ENCODE measurements at places on chromosomes 6 and 20.

GRCh38 chr6:157092736-157093135 is 230.6 kb downstream of the TMEM242 start:
- H3K27me3 ChIP-seq, result no peaks in the 10 kb centered on the region
- no peak overlapping the region for H3K27ac ChIP-seq
- H3K36me3 ChIP-seq, result peaks cover 17% of the 10 kb centered on the region

DNA sequence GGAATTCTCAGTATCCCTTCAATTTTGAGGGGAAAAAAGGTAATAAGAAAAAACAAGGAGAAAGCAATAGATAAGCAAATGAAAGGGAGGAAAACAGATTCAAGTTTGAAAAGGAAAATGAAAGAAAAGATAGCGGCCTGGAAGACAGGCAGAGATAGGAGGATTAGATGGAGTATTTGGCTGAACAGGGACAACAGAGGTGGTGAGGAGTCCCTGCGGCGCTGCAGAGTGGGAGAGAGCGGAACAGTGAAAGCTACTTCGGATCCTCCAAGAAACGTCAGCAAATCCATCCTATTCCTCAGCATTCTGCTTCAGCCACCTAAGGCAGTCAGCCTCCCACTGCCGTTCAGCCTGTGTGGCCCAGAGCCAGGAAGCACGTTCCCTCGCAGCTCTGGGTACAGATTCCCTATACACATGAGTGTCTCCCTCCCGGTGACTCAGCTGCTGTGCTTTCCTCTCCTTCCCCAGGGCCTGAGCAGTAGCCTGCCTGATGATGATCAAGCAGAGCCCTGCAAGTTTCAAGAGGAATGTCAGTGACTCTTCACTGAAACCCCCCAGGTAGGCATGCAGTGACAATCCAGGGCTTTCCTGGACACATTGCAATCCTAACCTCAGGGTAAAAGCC is 43.4 kb upstream of the CDYL start:
- H3K27ac ChIP-seq, result no peak overlapping the region
- peaks cover 4% of the 10 kb centered on the region for H3K4me1 ChIP-seq
- H3K4me3 ChIP-seq, result no peak overlapping the region
- no peaks in the 10 kb centered on the region for H3K27me3 ChIP-seq
- peak; percentile 18 for DNase-seq

GRCh38 chr6:117264692-117265409 is 507 bp upstream of the VGLL2 start:
- no peak overlapping the region for H3K27ac ChIP-seq
- no peak overlapping the region for H3K4me3 ChIP-seq
- no peaks in the 10 kb centered on the region for H3K36me3 ChIP-seq
- peaks cover 98% of the 10 kb centered on the region for H3K27me3 ChIP-seq
- H3K4me1 ChIP-seq, result peaks cover 9% of the 10 kb centered on the region

DNA sequence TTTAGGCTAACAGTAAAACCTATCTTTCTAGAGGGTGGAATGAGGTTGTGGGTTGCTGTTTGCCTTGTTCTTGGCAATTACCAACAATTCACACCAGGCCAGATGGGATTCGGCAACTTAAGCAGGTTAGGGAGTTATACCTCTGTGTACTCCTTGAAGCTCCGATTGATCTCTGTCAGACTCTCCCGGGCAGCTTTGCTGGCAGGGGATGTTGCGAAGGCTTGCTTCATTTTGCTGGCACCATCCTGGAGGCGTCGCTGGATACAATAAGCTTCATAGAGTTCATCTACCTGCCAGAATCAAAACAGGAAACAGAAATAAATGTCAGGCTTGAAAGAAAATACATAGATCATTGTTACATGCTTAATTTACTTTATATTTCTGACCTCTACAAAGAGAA is 66.4 kb upstream of the ARMH2 start:
- no peak overlapping the region for H3K27ac ChIP-seq
- H3K36me3 ChIP-seq, result peaks cover 20% of the 10 kb centered on the region
- no peaks in the 10 kb centered on the region for H3K27me3 ChIP-seq
- DNase-seq, result no peak
- no peak overlapping the region for H3K4me3 ChIP-seq

DNA sequence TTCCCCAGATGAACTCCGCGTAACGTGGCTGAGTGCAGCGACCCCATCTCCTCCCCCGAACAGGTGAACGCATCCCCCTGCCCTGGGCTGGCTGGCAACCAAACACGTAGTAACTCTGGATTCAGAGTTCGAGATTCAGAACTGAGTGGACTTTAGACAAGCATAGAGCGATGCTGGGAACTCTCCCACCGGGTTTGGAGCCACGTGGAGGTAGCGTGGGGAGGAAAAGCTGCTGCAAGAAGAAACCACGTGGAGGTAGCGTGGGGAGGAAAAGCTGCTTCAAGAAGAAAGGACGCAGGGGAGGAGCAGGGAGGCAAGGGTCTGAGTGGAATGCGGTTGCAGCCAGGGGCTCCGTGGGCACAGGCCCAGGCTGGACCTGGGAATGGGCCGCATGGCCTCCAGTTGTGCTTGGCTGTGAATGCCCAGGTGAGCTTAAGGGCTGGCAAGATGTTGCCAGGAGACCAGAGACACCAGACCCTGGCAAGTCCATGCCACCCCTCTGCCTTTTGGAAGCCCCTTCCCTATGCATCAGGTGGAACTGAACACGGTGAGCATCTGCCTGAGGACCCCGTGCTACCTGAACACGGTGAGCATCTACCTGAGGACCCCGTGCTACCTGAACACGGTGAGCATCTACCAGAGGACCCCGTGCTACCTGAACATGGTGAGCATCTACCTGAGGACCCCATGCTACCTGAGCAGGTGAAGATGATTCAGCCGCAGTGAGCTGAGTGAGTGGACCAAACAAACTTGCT is 118.0 kb upstream of the FRMD1 start:
- peaks cover 17% of the 10 kb centered on the region for H3K27me3 ChIP-seq
- DNase-seq, result no peak
- no peaks in the 10 kb centered on the region for H3K4me1 ChIP-seq
- H3K4me3 ChIP-seq, result no peak overlapping the region
- no peak overlapping the region for H3K27ac ChIP-seq

- DNase-seq, result no peak
- H3K27me3 ChIP-seq, result peaks cover 73% of the 10 kb centered on the region
- H3K36me3 ChIP-seq, result no peaks in the 10 kb centered on the region
- H3K4me1 ChIP-seq, result no peaks in the 10 kb centered on the region
Observed at GRCh38 chr6:27294409-27294808, 17.7 kb downstream of the POM121L2 start.

- H3K4me1 ChIP-seq, result no peaks in the 10 kb centered on the region
- H3K36me3 ChIP-seq, result no peaks in the 10 kb centered on the region
- no peak overlapping the region for H3K4me3 ChIP-seq
- H3K27ac ChIP-seq, result no peak overlapping the region
- no peaks in the 10 kb centered on the region for H3K27me3 ChIP-seq
Observed at GRCh38 chr6:89542866-89543265, 95.7 kb downstream of the LYRM2 start.

GRCh38 chr6:74409447-74409846 is 713.4 kb downstream of the CD109 start:
- no peaks in the 10 kb centered on the region for H3K27me3 ChIP-seq
- H3K4me1 ChIP-seq, result no peaks in the 10 kb centered on the region
- H3K4me3 ChIP-seq, result no peak overlapping the region

- no peak overlapping the region for H3K27ac ChIP-seq
- no peaks in the 10 kb centered on the region for H3K4me1 ChIP-seq
- DNase-seq, result peak; percentile 39
- H3K4me3 ChIP-seq, result no peak overlapping the region
Observed at GRCh38 chr20:46699651-46700359, 9.6 kb upstream of the SLC2A10 start.

- H3K4me3 ChIP-seq, result no peak overlapping the region
- no peaks in the 10 kb centered on the region for H3K36me3 ChIP-seq
- H3K27ac ChIP-seq, result no peak overlapping the region
- peaks cover 14% of the 10 kb centered on the region for H3K27me3 ChIP-seq
- DNase-seq, result no peak
Observed at GRCh38 chr6:6516666-6517458, 71.7 kb upstream of the LY86 start.

- H3K27me3 ChIP-seq, result no peaks in the 10 kb centered on the region
- no peaks in the 10 kb centered on the region for H3K4me1 ChIP-seq
- no peak overlapping the region for H3K4me3 ChIP-seq
- DNase-seq, result no peak
Observed at GRCh38 chr20:37383229-37383989, 37.5 kb downstream of the SRC start.

- H3K27me3 ChIP-seq, result no peaks in the 10 kb centered on the region
- DNase-seq, result no peak
- H3K27ac ChIP-seq, result no peak overlapping the region
- no peaks in the 10 kb centered on the region for H3K36me3 ChIP-seq
Observed at GRCh38 chr20:57694481-57694880, 15.3 kb downstream of the PMEPA1 start.

- no peak for DNase-seq
- H3K4me1 ChIP-seq, result no peaks in the 10 kb centered on the region
- H3K4me3 ChIP-seq, result no peak overlapping the region
- H3K27me3 ChIP-seq, result no peaks in the 10 kb centered on the region
Observed at GRCh38 chr6:96917098-96917497, 7.4 kb upstream of the KLHL32 start.

GRCh38 chr20:667351-668034 is 8.1 kb downstream of the SCRT2 start:
- no peak overlapping the region for H3K4me3 ChIP-seq
- peak; percentile 72 for DNase-seq
- peaks cover 14% of the 10 kb centered on the region for H3K27me3 ChIP-seq
- H3K36me3 ChIP-seq, result no peaks in the 10 kb centered on the region
- H3K4me1 ChIP-seq, result peaks cover 31% of the 10 kb centered on the region

GRCh38 chr6:27678469-27678868 is 205.6 kb upstream of the ZNF184 start:
- peak; percentile 89 for DNase-seq
- H3K4me3 ChIP-seq, result no peak overlapping the region
- H3K4me1 ChIP-seq, result peaks cover 18% of the 10 kb centered on the region
- no peaks in the 10 kb centered on the region for H3K36me3 ChIP-seq

DNA sequence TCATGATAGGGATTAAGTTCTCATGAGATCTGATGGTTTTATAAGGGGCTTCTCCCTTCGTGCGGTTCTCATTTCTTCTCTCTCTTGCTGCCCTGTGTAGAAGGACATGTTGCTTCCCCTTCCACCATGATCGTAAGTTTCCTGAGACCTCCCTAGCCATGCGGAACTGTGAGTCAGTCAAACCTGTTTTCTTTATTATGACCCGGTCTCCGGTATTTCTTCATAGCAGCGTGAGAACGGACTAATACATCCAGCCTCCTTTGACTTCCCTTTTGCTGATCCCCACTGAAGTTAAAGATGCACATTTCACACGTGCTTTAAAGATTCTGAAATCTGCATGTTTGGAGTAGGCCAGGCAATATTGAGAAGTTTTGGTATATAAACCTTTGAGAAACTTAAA is 543.1 kb downstream of the PRKN start:
- no peaks in the 10 kb centered on the region for H3K36me3 ChIP-seq
- DNase-seq, result no peak
- no peak overlapping the region for H3K27ac ChIP-seq
- no peak overlapping the region for H3K4me3 ChIP-seq
- H3K4me1 ChIP-seq, result peaks cover 23% of the 10 kb centered on the region
- no peaks in the 10 kb centered on the region for H3K27me3 ChIP-seq
